ENCODE measurements at places on chromosomes 2 and 18. TPM values are rescaled to one million over a fixed set of nuclear protein-coding genes. Genes with fewer than 3 reads are reported as not detected.

DNA sequence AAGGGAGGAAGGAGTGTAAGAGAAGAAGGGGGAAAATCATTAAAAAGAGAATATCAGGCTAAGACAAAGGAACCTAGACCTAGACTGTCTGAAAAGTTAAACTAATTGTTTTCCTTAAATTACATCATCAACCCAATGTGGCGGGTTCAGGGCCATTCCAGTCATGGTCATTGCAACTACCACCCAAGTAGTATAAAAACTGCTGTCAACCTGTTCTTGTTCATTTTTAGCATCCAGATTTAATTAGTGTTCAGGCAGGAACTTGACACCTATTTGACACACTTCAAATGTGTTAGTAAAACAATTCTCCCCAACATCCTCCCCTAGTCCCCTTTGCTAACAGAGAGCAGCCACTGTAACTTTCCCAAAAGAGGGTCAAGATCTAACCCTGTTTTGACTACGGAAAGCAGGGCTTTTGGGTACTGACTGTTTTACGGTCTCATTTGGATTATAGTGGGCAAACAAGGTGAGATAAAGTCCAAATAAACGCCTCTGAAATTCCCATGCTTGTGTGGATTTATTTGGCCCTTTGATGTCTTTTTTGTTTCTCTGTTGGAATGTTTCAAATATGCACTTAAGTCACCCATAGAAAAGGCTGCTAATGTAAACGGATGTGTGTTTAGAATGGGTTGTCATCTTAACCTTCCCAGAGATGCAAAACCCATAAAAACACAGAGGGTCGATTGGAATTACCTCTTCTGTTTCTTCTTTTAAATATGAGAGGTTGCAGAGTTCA is 19.3 kb upstream of the TANC1 start:
- no peak for DNase-seq

GRCh38 chr18:23317975-23318675 is 135.0 kb upstream of the RIOK3 start:
- DNase-seq = no peak

- no peak for DNase-seq
Observed at GRCh38 chr2:74017223-74017622, 32.5 kb downstream of the TET3 start.

Gene HNRNPLL
- 63.0 TPM for total RNA-seq

GRCh38 chr2:169661265-169661664 is 32.9 kb downstream of the CFAP210 start:
- DNase-seq = no peak

Gene IL36RN
- total RNA-seq = not detected

GRCh38 chr2:239444626-239445577 is 44.1 kb upstream of the HDAC4 start:
- DNase-seq = no peak

Gene PTH2R
- 0.11 TPM for total RNA-seq

Gene MAL
- 184 TPM for total RNA-seq

- no peak for DNase-seq
Observed at GRCh38 chr2:42905341-42906110, 113.1 kb upstream of the HAAO start.

DNA sequence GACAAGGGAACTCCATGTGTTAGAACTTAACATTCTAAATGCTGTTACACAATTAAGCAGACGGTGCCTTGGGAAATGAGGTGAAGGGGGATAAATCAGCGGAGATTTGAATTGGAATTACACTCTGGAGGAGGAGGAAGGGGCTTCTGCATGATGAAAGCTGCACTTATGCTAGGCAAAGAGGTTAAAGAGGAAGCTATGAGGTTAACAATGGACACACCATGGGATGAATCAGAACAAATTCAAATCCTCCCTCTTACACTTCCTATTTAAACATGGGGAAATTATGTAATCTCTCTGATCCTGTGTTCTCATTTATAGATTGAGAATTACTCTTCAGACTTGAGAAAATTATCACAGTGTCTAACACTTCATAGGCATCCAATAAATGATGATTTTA is 121.5 kb upstream of the SIX2 start:
- no peak for DNase-seq

GRCh38 chr2:73444202-73444601 is 58.6 kb downstream of the ALMS1 start:
- DNase-seq = no peak

DNA sequence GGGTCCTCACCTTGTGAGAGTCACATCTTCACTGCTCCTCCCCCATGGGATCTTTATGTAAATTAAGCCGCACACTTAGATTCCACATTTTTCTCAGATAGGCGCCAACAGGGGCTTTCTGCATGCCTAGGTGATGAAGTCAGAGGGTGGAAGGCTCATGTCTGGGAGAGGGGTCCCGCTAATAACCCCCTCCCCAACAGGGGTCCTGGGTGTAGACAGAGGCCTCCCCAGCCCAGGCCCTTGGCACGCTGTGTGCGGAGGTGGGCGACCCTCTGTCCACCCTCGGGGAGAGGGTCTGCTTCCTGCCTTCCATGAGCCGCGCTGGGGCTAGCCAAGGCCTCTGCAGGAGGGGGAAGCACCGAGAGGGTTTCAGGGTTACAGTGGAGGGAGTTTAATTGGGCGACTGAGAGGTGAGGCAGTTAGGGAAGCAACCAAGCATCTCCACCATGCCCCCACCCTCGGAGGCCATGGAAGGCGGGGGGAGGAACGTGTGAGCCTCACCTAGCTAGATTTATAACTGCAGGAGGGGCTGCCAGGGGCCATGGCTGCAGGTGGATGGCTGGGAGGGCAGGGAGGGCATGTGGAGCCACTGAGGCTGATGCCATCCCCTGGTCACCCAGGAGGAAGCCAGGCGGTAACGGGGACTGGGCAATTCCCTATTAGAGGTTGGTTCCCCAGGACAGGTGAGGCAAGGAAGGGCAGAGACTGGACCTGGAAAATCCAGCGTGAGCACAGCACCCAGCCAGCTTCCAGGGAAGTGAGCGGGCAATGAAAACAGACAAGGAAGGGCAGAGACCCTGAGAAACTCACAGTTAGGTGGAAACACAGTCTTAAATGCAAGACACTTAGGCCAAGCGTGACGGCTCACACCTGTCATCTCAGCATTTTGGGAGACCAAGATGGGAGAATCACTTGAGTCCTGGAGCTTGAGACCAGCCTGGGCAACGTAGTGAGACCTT is 7.7 kb upstream of the PXDN start:
- DNase-seq = peak; percentile 3

- no peak for DNase-seq
Observed at GRCh38 chr2:59083075-59083828, 842.1 kb upstream of the FANCL start.

Gene CDK5R2
- total RNA-seq = not detected

DNA sequence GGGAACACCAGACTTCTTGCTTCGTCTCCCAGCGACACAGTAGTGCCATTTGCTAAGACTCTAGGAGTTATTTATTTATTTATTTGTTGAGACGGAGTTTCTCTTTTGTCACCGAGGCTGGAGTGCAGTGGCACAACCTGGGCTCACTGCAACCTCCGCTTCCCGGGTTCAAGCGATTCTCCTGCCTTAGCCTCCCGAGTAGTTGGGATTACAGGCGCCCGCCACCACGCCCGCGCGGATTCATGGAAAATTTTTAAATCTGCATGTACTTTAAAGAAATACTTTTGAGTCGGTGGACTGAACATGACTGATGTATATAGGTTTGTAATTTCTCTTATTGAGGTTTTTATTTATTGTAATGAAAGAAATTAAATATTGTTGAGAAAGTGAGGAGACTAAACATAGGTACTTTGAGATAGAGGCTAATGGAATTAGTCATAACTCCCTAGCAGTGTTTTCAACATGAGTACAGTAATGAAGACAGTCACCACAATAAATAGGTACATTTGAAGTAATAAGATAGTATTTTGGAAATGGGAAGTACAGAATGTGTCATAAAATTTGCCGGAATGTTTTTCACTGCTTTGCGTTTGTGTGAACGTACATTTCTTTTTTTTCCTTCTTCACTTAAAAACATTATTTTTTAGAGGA is 983 bp downstream of the MTX2 start:
- no peak for DNase-seq

Gene PCARE
- total RNA-seq = not detected

Gene SPRED2
- 9.9 TPM for total RNA-seq

- no peak for DNase-seq
Observed at GRCh38 chr2:63225964-63226686, 175.5 kb downstream of the OTX1 start.

DNA sequence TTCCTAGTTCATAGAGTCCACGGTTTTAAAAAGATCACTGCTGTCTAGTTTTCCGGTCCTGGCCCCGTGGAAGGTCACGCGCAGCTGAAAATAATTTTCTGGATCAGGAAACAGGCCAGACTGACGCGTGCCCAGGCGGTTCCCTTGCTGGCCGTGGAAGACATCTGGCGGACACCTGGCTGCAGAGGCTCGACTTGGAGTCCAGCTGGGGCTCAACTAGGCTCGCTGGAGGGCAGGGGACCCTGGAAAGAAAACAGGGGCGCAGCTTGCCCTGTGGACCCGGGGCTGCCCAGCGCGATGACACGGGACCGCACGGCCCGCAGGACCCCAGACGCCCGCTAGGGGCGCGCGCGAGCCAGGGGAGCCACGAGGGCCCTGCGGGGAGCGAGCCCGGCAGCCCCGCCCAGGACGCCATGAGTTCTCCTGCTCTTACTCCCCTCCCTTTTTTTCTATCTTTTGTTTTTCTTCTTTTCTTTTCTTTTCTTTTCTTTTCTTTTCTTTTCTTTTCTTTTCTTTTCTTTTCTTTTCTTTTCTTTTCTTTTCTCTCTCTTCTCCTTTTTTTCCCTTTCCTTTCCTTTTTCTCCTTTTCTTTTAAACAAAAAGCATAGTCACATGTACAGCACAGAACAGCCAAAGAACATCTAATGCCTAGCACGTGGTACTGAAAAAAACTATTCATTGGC is 43.2 kb upstream of the UBE2F start:
- DNase-seq = peak; percentile 92

Gene GDF7
- not detected for total RNA-seq

Gene CFAP221
- total RNA-seq = not detected

DNA sequence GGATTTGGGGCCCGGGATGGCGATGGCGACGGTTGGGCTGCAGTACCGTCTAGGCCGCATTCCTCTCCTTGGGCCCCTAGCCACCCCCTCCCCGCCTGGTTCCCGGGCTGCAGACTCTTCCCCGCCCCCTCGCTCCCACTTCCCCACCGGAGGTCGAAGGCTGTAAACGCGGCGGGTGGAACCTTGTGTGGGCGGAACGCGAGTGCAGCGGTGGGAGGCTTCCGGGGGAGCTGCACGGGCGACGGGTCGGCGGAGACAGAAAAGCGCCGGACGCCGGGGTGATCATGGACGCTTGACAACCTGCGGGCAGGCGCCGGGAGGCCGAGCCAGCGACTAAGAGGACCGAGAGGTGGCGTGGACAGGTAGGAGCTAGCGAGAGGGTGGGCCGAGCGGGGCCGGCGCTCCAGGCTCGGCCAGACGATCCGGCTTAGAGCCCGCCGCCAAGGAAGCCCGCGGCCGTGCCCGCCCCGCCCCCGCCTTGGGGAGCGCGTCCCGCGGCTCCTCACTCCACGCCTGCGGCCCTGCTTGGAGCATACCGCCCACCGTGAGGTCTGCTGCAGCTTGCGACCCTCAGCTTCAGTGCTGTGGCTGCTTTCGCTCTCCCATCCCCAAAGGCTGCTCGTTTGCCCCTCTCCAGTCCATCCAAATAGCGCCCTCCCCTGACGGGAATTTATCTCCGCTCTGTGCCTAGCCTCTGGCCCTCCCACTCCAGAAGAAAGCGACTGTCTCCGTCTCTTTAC is at the start of gene COPS7B:
Gene COPS7B (plus strand): TSS at position 269 of the 740 bp plus-strand sequence. CDS start 2,126 bp downstream, outside the sequence.
- DNase-seq = peak; percentile 88

DNA sequence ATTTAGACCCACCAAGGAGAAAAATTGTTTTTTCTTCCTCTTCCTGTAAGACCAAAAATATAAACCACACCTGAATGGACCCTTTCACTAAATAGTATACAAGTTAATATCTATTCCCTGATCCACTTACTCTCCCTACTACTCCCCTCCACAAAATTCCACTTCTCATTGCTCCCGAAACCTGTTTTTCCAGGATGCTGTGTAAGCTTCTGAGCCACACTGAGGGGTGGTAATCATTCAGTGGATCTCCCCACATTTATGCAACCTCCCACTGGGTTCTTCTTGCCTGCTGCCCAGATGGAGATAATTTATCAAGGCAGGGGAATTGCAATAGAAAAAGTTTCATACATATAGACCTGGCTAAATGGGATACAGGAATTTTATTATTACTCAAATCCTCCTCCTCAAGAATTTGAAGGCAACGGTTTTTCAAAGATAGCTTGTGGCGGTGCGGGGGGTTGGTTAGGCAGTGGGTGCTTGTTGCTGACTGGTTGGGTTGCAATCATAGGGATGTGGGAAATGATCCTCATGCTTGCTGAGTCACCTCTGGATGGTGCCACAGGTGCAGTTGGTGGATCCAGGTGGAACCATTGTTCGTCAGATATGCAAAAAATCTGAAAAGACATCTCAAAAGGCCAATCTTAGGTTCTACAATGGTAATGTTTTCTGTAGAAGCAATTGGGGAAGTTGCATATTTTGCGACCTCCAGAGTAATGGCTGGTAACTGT is 970.3 kb downstream of the CNTNAP5 start:
- DNase-seq = no peak

- DNase-seq = no peak
Observed at GRCh38 chr2:62565309-62565908, 59.4 kb upstream of the TMEM17 start.

Gene NGEF
- not detected for total RNA-seq

- DNase-seq = no peak
Observed at GRCh38 chr2:192243488-192243887, 48.8 kb upstream of the TMEFF2 start.

DNA sequence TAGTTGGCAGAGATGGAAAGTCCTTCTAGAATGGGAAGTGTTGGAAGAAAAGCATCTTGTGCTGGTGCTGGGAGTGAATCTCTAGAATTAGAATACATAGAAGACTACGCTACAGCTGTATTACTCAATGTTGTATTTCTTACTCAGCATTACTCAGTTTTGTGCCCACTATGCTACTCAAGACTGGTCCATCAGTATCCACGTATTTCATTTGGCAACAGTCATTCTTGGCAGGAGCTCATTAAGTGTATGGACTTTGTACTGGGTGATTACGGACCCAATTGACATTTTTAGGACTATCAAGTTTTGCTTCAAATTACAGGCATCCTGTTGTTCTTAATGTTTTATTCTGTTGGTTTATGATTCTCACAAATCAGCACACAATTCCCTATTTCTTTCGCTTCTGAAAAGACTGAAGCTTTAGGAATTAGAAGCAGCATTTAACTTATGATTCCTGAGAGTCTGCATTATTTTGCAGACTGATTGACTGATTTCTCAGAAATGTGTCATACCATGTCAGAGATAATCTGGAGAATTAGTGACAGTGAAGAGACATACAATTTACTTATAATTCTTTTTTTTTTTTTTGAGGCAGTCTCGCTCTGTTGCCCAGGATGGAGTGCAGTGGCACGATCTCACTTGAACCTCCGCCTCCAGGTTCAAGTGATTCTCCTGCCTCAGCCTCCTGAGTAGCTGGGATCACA is 136.9 kb downstream of the MYO3B start:
- no peak for DNase-seq

- DNase-seq = no peak
Observed at GRCh38 chr2:127149384-127149783, 42.4 kb upstream of the BIN1 start.

GRCh38 chr2:67399144-67399543 is 2.0 kb downstream of the ETAA1 start:
- no peak for DNase-seq

Gene CPO
- not detected for total RNA-seq

- no peak for DNase-seq
Observed at GRCh38 chr2:115163572-115163971, 721.1 kb downstream of the DPP10 start.

Gene PPP1R1C
- not detected for total RNA-seq

Gene DRC1
- total RNA-seq = not detected
